ENCODE measurements at places on chromosomes 5 and 9.

DNA sequence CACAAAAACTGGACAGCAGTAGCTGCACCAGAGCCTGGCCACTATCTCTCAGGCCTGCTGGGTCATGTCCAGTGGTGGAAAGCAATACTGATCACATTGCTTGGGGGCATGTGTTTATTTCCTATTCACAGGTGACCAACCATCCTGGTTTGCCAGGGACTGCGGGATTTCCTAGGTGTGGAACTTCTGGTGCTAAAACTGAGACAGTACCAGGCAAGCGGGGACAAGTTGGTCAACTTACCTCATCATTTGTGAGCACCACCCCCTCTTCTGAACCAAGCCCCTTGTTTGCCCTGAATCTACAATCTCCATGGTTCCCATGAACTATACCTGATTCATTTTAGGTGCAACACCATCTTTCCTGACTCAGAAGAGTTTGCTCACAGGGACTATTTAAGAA lies 81.3 kb downstream of the TNC start:
- DNase-seq = no peak

GRCh38 chr9:121999556-121999955 lies 93.6 kb downstream of the TTLL11 start:
- no peak for DNase-seq

GRCh38 chr9:93296889-93297480 lies 113.0 kb downstream of the WNK2 start:
- no peak for DNase-seq

- peak; percentile 16 for DNase-seq
Measured at GRCh38 chr9:79210541-79211243, 361.1 kb upstream of the TLE4 start.

- DNase-seq = no peak
Measured at GRCh38 chr9:6552498-6553121, 92.9 kb downstream of the GLDC start.

GRCh38 chr9:96345551-96345950 lies 38.0 kb downstream of the SLC35D2 start:
- no peak for DNase-seq

DNA sequence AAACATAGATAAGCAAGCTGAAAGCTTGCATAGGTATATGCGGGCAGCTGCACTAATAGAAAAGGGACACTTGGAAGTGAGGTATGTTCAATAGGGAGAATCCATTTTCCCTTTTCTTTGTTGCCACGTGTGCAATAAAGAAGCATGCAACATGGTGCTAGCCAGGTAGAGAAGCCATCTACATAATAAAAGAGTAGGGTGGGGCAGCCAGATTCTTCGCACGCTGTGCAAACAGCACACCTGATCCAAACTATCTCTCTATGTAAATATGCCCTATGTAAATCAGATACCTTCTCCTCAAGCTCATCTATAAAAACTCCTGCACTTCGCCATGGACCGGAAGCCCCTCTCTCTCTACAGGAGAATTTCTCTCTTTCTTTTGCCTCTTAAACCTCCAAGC lies 91.9 kb upstream of the C9orf72 start:
- no peak for DNase-seq

DNA sequence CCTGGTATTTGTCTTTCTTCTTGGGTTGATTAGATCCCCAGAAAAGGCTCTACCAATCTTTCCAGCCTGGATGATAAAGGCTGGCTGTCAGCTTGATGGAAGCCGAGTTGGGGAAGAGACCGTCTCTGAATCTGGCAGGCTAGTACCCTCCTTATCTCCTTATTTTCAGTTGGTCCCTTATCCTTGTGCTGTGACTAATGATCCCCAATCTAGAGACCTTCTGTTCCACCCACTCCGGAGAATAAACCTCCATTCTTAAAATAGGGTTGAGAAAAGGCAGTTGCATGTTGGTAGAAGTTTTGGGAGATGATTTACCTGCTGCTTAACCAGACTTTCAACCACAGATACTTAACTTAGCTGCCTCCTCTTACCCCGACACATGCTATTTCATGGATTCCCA lies 52.3 kb downstream of the PRKACG start:
- DNase-seq = no peak

DNA sequence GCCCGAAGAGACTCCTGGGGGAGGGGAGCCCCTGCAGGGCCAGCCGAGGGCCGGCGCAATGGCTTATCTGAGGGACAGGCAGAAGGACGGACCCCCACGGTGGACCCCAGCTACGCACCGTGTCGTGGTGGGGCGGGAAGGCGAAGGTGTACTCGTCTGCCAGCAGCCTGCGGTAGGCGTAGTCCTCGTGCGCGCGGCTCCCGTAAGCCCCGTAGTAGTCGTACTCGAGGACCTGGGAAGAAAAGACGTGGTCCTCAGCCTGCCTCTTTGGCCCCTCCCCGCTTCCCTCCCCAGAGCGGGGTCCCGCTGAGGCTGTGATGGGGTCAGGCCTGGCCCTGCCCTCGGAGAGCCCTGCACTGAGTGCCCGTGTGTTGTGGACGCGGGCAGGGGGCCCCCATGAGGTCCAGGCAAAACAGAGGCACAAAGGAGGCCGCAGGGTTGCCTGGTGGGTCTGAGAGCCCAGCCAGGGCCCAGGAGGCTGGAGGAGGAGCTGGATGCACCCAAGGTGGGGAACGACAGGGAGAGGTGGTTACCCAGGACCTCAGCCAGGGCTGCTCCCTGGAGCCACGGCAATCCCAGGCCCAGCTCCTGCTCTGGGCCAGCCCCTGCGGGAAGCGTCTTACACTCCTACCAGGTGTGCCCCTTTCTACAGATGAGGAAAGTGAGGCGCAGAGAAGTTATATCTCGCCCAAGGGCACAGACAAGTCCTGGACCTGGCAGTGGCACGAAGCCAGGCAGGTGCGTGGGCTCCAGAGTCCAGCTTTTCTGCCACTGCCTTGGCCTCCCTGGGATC lies 35.2 kb downstream of the SARDH start:
- DNase-seq = no peak

DNA sequence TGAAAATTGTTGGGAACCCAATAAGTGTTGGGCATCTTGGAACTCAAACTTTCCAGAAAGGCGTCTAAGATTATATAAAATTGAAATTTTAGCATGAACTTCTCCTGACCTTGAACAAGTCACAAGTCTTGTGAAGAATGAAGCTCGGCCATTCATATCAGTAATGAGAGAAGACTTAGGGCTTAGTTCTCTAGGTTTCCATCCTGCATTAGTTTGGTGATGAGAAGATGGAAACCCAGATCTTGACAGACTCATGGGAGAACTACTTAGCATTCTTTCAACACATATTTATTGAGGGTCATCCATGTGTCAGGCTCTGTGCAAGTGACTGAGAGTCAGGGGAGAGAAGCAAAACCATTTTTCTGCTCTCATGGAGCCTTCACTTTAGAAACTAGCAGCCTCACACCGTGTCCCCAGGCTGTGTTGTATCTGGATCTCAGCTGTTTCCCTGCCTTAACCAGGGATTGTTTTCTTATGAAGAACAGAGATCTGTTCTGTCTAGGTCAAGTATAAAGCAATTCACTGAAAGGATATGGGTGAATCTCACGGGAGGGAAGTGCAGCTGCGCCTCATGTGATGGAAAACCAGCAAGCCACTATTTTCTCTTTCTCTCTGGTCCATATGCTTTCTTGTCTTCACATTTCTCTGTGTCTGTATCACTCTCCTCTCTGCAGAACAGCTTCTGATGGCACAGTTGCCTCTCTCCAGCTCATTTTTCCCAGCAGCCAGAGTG lies 3.4 kb downstream of the GARNL3 start:
- no peak for DNase-seq

GRCh38 chr5:126056851-126057622 lies 366.2 kb upstream of the GRAMD2B start:
- DNase-seq = no peak

GRCh38 chr9:129609486-129610212 lies 11.3 kb downstream of the C9orf50 start:
- DNase-seq = no peak

- no peak for DNase-seq
Measured at GRCh38 chr5:140312067-140312790, 9.3 kb upstream of the PFDN1 start.

DNA sequence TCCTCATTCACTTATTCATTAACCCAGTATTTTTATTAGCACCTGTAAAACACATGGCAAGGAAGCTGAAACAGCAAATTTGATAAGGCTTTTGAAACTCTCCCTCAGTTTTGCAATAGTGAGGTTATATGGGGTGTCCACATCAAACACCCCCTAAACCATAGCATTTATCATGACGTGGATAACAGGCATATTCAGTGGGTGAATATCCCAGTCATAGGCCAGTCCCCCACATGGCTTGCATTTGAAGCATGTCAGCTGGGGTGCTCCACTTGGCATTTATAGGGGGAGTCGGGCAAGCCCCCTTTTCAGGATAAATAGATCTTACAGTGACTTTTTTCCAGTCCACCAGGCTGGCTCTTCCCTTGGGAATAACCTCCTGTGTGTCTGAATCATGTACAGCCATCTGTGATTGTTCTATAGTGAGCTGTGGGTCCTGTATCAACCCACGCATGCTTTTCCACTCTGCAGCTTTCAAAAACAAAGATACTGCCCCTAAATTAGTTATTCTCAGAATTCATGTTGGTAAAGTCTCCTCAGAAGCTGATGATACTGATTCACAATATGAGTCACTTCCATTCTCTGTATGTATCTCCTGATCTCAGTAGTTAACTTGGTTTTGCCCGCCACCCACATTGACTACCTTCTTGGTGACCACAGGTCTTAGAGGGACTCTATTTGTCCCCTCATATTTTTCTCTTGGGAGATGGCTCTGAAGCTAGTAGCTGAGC lies 84.4 kb upstream of the SPIN1 start:
- DNase-seq = no peak

GRCh38 chr9:134759913-134760312 lies 118.3 kb downstream of the COL5A1 start:
- DNase-seq = no peak

DNA sequence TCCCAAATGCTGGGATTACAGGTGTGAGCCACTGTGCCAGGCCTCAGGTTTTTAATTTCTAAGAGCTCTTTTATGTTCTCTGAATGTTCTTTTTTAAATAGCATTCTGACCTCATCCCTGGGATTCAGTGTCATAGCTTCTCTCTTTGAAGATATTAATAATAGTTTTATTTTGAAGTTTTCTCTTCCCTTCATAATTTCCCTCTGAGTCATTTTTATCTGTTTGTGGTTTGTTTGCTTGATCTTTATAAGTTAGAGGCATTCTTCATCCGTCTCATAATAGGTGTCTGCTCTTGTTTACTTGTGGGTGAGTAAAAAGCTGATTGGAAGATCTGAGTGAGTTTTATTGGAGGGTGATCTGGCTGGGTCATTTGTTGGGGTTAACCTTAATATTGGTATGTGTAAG lies 12.5 kb upstream of the MAMDC2 start:
- DNase-seq = no peak
